ENCODE measurements at places on chromosomes 2 and 18.
A peak's percentile ranks its signal among the peaks of the same experiment; 100 is the strongest.

DNA sequence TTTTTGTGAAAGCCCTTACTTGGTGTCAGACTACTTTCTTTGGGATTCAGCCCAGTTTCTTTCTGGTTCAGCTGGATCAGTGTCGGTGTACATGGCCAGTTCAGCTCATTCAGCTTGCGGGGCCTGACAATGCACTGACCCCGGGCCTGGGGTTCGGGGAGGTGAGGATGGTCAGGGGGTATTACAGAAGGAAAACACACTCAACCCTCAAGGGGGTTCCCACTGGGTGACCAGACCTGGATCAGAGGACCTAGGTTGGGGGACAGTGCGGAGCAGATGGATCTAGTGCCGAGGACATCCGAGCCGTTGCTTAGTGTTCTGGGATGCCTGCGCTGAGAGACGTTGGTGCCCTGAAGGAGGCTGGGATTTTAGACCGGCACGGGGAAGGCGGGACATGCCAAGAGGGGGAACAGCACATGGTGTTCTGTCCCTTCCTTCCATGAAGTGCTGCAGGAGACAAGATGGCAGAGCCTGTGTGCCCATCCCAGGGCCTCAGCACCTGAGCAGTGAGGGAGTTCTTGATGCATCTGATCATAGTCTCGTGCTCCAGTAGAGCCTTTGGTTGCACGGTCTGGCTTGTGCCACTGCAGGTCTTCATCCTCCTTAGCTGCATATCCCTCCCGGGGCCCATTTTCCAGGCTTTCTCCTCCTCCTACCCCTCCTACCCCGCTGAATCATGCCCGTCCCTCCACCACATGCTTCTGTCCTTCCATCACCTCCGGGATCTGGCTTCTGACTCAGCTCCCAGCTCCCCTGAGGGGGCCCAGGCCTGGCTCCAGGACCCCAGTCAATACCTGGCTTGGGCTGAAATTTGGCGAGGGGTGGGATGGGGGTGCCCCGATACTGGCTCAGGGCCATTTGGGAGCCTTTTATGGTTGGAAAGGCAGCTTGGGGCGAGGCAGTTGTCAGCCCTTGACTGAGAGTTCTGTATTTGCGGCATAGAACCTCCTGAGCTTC, 18.0 kb downstream of the SPEG start:
- peak; percentile 43 for DNase-seq

DNA sequence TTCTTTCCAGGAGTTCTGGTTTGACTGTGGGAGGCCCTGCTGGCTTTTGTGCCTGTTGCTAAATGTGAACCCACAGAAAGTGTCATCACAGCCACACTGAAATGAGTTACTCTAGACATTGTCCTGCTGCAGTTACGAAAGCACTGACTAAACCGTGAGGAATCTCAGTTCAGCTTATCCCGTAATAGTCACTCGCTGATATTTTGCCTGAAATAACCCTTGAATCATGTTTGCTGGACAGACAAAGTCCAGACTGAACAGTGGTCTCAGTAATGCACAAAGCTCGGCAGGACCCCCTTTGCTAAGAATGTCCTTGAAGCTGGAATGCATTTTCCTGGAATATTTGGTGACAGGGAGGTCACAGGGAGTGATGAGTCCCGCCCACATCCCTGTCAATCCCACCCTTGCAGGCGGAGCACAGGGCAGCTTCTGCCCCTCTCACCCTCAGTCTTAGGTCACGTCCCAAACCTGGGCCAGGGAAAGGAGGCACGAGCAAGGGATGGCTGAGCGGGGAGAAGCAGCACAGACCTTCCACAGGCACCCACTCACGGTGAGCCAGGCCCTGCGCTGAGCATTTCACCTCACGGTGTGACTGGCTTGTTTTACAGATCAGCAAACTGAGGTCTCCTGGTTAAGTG, 53.4 kb downstream of the ADI1 start:
- no peak for DNase-seq

GRCh38 chr2:23571527-23572282, 186.7 kb downstream of the KLHL29 start:
- no peak for DNase-seq

DNA sequence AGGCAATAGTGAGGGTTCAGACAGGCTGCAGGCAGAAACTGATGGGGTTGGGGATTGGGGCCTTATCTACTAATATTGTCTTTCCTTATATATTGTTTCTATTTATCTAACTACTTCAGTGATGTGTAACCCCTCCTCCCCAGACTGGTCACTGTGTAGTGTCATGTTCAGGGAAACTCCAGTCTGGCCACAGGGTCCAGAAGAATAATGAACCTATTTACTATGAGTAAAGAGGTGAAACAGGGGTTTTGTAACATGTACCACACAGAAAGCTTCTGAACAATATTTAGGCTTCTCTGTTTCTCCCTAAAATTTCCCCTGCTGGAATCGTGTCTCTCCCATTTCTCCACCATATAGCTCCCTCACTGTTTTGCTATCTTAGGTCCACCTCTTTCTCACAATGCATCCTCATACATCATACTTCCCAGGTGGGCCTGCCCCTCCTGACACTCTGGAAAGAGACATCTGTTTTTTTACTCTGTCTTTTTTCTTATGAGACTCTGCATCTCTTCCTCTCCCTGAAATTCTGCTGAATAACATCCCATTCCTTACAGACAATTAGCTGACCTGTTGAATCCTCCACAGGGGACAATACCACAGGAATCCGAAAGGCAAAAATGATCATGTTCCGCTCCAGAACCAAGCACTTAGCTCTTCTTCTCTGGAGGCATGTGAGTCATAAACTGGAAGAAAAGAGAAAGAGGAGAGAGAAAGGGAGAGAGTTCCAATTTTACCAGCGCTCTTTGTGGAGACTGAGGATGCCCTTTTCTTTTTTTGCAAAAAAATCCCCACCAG, 154.8 kb downstream of the ZEB2 start:
- peak; percentile 87 for DNase-seq

DNA sequence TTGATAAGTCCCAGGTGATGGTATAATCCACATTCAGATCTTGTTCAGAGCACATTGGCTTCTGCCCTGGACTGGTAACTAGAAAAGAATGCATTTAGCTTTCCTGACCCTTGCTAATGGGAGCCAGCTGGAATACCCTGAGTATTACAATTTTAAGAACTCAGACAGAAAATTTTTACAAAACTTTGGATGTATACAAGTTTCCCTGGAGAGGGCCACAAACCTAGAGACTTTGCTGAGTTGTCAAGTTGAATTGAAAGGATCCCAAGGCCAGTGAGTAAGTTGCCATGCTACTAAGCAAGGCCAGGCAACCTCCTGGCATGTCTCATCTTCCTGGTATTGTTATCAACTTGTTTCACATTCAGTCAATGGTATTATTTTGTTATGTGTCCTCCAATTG, 20.0 kb upstream of the NABP1 start:
- no peak for DNase-seq

DNA sequence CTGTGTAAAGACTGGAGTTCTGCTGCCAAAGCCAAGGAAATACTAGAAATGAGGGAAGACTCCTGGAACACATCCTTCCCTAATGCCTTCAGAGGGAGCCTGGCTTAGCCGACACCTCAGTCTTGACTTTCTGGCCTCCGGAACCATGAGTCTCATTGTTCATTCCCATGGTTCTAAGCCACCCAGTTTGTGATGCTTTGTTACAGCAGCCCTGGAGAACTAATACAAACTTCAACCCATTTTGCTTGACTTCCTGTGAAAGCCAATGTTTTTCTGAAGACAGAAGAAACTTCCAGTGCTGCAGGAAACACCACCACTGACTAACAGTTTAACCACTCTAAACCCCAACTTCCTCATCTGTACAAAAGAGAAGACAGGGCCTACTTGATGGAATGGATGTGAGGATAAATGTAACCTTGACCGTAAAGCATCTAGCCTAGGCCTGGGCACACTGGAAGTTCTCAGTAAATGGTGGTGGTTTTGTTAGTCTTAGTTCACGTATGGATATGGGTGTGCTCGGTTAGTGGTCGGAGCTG, 85.9 kb upstream of the RFX8 start:
- no peak for DNase-seq

GRCh38 chr18:35689728-35690127, 108.2 kb downstream of the GALNT1 start:
- DNase-seq = no peak

DNA sequence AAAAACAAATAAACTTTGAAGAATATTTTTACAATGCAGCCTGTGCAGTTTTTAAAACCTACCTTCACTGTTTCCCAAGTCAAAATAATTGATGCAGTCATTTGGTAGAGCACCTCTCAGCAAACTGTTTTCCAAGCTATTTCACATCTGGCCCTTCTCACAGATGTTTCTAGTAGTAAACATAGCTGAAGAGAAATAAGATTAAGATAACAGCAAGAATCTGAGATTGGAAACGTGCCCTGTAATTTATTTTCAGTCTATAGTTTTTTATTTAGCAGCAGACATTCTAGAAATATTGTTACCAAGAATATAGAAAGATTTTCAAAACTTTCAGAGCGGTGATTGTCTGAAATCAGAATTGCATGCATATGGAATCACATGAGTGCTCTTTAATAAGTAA, 440.2 kb downstream of the TRIB2 start:
- no peak for DNase-seq

GRCh38 chr2:43217228-43218154, 8.9 kb downstream of the ZFP36L2 start:
- DNase-seq = no peak

DNA sequence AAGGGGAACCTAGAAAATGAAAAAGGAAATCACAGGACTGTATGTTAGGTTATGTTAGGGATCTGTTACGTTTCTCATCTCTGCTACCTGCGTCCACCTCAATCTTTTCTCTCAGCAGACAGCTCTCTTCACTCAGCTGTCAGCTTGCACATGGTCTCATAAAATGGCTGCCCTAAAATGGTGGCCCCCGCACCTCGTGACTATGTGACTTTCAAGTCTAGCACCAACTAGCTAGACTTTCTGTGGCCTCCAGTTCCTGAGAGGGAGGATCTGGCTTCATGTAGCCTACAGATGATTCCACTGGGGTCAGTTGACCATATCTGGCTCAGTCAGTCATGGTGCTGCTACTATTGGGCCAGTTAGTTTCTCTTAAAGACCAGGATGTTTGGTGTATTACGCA, 147.2 kb upstream of the SLC1A4 start:
- DNase-seq = no peak

DNA sequence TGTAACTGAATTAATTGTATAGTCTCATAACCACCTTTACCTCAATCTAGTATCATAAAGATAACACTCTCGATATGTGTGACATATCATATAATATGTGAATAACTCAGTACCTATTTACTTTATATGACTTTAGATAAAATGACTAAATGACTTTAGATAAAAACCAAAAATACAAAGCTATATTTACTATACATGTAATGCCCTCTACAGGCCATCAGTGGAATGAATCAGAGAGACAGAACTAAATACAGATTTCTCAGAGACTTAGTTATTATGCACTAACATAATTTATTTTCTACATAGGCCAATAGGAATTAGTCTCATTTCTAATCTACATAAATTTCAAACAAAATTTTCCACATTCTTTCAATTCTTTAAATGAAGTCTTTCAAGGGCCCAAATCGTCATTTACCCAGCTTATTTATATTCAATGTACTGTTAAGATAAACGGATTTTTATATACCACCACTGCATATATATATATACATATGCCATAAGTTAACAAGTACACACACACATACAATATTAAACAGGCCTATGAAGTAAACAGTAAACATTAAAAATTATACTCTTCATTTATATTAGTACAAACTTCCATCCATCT, 219.9 kb downstream of the EXOC6B start:
- DNase-seq = peak; percentile 4

GRCh38 chr2:120254178-120254577, 1.5 kb downstream of the RALB start:
- DNase-seq = no peak

- DNase-seq = no peak
Measured at GRCh38 chr2:217302856-217303255, 443.0 kb upstream of the TNP1 start.

DNA sequence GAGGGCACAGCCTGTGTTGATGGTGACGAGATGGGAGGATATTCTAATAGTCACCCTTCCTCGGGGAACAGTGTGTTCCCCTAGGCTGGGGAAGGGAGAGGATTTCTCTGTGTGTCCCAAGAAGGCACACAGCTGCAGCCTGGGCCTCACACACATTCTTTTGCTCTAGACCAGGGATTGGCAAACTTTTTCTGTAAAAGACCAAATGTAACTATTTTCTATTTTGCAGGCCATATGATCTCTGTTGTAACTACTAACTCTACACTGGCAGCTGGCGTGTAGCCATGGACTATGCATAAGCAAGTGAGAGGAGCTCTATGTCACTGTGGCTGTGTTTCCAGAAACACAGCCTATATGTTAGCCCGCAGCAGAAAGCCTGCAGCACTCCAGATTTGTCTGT, 65.8 kb downstream of the ARHGAP28 start:
- no peak for DNase-seq

DNA sequence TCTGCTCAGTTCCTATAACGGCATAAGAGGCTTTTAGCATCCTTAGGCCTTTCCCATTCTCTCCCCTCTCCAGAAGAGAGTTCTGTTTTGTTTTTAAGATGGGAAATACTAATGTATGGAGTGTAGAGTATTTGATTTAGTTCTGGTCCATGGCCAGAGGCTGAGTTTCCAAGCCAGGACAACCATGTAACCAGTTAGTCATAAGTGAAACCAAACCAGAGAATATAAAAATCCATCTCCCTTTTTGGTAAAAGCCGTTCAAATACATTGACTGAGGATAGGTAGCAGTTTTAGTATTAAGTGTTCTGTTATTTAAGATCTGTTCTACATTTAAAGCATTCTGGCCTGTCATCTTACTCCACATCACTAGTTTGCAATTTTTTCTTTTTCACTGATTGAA, 3.1 kb downstream of the PSMD1 start:
- no peak for DNase-seq

DNA sequence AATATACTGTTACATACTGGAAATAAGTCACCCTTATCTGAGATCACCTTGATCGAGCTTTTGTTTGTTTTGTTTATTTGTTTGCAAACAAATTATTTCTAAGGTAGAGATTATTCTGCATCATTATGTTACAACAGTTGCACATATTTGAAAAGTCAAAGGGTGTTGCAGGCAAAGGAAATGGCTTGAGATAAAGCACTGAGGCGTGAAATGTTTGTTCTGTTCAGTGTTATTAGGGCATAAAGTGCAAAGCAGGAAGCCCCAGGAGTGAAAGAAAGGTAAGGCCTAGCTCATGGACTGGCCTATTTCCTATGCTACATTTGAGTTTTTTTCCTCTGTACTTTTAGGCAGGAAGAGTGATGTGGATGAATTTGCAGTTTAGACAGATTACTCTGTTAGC, 1815.6 kb upstream of the LRRTM1 start:
- no peak for DNase-seq

DNA sequence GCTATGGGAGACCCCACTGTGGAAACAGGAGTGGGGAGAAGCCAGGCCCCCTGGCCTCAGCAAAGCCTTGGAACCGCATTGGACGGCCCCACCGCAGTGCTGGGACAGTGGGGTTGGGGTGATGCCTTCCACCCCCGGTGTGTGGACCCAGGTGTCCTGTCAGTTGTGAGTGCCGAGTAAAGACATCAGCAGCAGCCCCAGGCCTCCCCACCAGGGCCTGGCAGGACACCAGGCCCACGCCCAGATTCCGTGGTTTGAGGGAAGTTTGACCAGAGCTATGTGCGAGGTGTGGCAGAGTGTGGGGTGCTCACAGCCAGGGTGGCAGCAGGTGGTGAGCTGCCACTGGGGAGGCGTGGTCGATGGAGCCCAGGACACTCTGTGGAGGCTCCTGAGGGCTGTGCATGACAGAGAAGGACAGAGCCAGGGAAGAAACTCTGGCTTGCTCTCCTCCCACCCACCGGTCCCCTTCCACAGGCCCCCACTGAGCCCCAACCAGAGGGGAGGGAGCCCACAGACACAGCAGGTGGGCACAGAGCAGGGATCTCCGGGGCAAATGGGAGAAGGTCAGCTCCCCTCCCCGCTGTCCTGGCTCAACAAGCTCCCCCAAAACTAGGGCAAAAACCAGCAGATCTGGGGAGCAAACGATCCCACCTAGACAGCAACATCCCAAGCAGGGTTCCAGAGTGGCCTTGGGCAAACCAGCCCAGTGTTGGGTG, 69.1 kb downstream of the TWIST2 start:
- no peak for DNase-seq

Measured in smooth muscle cell of the brain vasculature (primary cell).